ENCODE measurements at places on chromosomes 12 and 14. TPM values are rescaled to one million over a fixed set of nuclear protein-coding genes. Genes with fewer than 3 reads are reported as not detected.

SRRM4 gene
- total RNA-seq: 0.03 TPM

ETFBKMT gene
- total RNA-seq: 1.0 TPM

PELI2 gene
- total RNA-seq: 7.1 TPM

CRACR2A gene
- 11.5 TPM for total RNA-seq

ANKS1B gene
- 36.8 TPM for total RNA-seq

ELK3 gene
- 26.0 TPM for total RNA-seq

FOXG1 gene
- 1.8 TPM for total RNA-seq
